ENCODE measurements at places on chromosomes 5 and 9.

DNA sequence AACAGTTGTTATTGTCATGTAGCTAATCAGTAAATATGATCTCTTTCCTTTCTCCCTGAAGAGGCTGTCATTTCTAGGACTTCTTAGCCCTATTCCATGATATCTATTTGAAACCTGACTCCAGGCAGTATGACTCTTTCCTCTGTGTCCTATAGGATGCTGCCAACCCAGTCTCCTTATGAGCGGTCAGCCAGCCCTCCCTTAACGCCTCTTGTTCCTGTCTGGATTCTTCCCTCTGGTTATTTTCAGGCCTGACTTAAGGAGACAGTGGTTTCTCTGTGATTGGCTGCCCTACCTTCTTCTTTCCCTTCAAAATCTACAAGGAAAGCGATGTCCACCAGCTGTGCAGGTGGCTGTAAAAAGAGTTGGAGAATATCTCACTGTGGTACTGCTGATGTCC lies 19.4 kb upstream of the C5orf63 start:
- no peak for DNase-seq

- no peak for DNase-seq
Measured at GRCh38 chr9:132005899-132006298, 73.8 kb downstream of the MED27 start.

DNA sequence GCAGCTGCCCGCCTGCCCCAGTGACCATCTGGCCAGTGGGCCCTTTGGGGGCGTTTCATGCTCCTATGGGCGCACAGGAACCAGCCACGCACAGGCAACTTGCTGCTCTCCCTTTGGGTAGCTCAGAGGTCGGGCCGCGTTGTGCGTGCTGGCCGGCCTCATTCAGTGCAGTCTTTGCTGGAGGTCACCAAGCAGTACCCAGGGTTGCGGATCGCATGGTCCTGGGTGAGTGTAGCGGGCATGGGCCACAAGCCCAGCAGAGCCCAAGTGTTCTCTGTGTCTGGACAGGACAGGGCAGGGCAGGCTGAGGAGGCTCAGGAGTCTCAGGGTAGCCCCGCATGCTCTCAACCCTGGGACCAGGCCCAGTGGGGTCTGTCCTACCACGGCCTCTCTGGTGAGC lies 9.9 kb upstream of the MRNIP start:
- DNase-seq, result no peak

DNA sequence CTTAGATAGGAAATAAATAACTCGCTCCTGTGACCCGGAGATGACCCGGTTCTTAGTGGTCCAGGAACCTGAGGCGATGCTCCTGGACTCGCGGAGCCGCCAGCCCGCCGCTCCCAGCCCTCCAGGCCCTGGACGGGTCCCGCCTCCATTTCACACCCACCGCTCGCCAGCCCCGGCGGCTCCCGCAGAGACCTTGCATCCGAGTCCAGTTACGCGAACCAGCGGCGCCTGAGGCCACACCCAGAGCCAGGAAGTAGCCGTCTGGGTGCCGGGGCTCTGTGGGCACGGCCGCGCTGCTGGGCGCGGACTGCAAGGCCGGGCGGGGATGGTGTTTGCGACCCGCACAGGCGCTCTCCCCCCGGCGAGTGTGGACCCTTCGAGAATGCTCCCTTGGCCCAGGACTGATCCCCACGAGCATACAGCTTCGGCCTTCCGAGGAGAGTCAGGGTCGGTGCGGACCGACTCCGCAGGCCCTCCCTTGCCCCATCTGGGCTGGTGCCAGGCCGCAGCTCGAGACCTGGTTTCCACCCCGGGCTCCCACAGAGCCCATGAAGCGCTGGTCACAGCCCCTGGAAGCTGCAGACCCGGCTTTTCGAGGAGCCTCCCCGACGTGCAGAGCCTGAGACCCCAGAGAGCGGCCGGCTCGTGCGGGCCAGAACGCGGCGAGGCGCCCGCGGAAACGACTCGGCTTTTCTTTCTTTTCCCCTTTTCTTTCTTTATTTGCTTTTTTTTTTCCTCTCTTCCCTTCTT lies 5.2 kb upstream of the BARX1 start:
- DNase-seq, result peak; percentile 61

GRCh38 chr5:42595597-42595996 lies 161.0 kb upstream of the CCDC152 start:
- no peak for DNase-seq

- no peak for DNase-seq
Measured at GRCh38 chr9:4290427-4290837, 9.4 kb downstream of the GLIS3 start.

DNA sequence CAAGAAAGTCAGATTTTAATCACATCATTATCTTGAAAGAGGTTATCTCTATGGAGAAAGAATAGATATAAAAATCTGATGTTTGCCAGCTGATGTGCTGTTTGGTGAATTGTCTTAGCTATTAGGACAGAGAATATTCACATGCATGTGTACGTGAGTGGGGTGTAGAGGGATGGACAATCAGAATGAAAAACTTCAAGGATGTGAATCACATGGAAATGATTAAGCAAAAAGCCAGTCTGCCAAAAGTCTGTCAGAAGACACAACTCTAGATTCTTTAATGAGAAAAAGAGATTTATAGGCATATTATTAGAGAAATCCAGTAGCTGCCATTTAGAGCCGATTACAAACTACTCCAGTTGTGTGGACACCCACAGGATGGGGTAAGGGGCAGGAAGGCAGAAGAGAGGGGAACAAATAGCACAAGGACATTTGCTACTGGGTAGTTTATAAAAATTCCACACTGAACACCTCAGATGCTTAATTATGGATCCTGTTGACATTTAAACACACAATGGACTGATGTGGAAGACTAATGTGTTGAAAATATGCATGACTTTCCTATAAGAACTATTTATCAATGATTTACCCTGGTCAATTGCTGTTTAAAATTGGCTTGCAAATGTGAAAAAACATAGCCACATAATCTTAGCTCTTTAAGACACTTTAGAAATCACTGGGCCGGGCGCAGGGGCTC lies 127.4 kb downstream of the PTTG1 start:
- DNase-seq, result no peak

- peak; percentile 10 for DNase-seq
Measured at GRCh38 chr9:22117511-22118384, 108.6 kb upstream of the CDKN2B start.

DNA sequence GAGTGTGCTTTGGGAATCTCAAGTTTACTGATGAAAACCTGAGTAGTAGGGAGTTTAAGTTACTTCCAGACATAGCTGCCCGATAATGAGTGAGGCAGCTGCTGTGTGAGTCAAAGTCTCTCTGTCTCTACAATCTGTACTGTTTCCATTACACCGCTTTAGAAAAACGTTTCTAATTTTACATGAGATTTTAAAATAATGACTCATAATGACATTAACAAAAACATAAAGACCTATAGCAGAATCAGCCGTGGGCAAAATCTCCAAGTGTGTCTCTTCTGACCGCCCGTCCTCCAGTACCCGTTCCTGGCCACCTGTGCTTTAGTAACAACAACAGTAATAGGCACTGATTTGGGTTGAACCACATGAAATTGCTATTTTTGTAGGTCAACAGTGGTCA lies 69.6 kb upstream of the PRRC1 start:
- no peak for DNase-seq

DNA sequence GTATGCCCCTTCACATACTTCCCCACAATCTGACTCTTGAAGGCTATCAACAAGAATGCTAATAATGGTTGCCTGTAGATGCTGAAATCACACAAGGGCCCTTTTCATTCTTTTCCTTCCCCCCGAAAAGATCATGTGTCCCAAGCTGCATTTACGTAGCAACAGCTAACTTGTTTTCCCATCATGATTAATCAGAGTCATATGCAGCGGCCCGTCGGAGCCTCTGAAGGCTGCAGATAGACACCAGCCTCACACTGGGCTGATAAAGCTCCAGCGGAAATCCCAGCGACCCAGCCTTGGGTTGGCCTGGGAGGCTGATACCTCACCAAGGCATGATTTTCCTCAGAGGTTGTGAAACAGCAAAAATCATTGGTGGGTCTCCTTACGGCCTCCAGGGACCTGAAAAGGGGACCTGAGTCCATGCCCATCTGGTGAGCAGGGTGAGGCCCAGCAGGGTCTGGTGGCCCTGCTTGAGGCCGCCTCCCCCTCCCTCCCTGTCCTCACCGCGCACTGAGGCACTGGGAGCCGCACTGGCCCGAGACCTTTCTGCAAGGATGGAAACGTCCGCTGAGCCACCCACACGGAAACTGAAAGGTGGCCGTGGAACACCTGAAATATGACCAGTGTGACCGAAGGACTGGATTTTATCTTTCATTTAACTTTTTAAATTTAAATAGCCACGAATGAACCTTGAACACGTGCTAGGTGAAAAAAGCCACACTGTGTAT lies 114.2 kb upstream of the PHYKPL start:
- peak; percentile 67 for DNase-seq

DNA sequence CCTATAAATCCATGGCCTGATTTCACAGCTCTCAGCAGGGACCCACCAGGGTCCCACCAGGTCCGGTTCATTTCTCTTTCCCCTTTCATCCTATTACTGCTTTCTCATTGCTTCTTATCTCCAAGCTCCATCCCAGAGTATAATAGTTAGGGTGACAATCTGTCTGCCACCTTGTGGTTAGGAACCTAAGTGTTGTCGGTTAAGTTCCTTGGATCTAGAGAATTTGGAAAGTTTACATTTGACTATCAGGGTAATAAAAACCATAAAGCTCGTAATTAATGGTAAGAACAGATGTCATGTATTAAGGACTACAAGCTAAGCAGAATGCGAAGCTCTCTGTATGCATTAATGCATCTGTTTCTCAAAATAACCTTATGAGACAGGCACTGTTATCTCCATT lies 259.1 kb downstream of the SH3GL2 start:
- no peak for DNase-seq

Data from eye (tissue), 1 donor.